ENCODE measurements at places on chromosomes 1 and 21.

- DNase-seq: no peak
Measured at GRCh38 chr1:178912597-178912996, 41.7 kb upstream of the ANGPTL1 start.

- DNase-seq: no peak
Measured at GRCh38 chr1:10620776-10621175, 146.0 kb downstream of the PEX14 start.

- DNase-seq: no peak
Measured at GRCh38 chr1:214364386-214364785, 83.4 kb downstream of the SMYD2 start.

- no peak for DNase-seq
Measured at GRCh38 chr1:84632673-84633434, 57.4 kb downstream of the SSX2IP start.

DNA sequence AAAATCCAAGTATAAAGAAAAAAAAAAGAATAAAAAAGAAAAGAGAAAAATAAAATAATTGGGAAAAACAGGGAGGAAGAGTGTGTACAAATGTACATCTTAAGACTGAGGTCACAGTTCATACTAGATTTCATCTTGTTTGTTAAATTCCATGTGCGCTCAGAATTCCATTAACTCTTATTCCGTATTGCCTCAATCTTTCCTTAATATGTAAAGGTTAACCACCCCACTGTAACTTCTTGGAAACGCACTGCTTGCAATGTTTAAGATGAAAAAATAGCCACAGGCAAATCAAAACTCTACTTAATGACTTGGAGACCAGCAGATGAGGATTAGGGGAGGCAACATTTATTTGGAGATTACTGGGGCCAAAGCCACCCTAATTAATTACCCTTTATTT is 23.9 kb upstream of the KCNE1 start:
- no peak for DNase-seq

- DNase-seq: no peak
Measured at GRCh38 chr1:83693427-83694126, 305.4 kb downstream of the TTLL7 start.

DNA sequence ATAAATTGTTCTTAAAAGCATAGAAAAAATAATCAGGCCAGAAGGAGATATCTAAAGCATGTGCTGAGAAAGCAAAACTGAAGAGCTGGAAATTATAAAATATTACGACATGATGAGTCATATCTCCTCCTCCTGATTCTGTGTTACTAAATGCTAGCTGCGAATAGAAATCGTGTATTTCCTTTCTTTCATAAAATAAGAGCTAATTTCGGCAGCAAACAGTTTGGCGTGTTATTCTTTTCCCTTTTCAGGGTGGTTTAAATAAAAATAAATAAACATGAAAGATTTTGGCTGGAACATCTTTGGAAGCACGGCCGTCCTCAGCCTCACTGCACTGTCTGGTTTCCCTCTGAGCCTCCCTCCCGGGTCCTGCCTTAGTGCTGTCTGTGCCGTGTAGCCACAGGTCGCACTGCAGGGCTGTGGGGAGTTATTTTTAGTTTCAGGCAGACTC is 56.0 kb downstream of the ADARB1 start:
- DNase-seq: no peak

DNA sequence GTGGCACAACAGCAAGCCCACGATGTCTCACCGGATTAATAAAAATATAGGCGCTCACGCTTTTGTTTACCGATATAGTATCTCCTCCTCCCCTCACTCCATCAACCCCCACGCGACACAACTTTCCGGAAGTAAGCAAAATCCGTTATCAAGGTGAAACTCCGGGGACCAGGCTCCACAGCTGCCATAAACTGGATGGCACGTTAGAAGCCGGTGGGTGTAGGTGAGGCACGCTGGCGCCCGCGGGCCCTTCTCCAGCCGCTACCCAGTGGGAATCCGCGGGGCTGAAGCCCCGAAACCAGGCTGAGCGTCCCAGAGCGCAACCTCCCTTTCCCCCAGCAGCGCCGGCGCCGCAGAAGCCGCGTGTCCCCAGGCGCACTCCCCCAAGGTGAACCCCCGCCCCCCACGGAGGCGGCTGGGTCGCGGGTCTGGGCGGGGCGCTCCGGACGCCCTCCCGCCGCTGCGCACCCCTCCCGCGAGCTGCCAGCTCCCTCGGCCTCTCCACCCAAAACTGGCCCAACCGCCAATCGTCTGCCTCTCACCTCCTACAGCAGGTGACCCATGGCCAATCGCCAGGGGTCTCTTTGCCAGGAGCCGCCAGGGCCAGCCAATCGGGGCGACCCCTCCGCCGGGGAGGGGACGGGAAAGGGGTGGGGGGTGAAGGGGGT is 112.4 kb downstream of the OSBPL9 start:
- DNase-seq: peak; percentile 98

- no peak for DNase-seq
Measured at GRCh38 chr1:11523746-11524464, 45.0 kb downstream of the DISP3 start.

DNA sequence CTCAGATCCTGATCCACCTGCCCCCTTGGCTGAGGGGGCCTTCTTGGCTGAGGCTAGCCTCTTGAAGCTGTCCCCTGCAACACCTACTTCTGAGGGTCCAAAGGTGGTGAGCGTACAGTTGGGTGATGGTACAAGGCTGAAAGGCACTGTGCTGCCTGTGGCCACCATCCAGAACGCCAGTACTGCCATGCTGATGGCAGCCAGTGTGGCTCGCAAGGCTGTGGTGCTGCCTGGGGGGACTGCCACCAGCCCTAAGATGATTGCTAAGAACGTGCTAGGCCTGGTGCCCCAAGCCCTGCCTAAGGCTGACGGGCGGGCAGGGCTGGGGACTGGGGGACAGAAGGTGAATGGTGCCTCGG is 5.2 kb downstream of the ZNF687 start:
- no peak for DNase-seq

- DNase-seq: no peak
Measured at GRCh38 chr21:25649146-25649545, 10.1 kb downstream of the JAM2 start.

- DNase-seq: no peak
Measured at GRCh38 chr1:228275179-228275429, 67.3 kb downstream of the OBSCN start.

DNA sequence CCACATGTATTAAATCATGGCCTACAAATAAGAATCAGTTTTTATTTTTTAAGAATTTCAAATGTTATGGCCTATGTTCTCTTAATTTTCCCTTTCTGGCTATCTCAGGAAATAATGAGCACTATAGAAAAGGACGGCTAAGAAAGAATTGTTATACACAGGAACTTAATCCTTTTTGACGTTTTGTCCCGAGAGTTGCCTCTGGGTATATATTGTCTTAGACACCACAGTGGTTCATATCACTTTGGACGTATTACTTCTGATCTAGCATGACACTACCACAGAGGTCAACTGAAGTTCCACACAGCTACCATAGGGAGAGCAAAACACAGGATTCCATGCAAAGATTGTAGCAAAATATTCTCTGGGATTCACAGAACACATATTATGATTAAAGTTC is 307.6 kb downstream of the VAV3 start:
- DNase-seq: no peak

GRCh38 chr1:151934048-151934493 is 24.8 kb upstream of the THEM4 start:
- DNase-seq: no peak

- no peak for DNase-seq
Measured at GRCh38 chr1:29789221-29789909, 553.0 kb downstream of the PTPRU start.

GRCh38 chr1:86419277-86419903 is 4.6 kb upstream of the CLCA2 start:
- DNase-seq: no peak

GRCh38 chr1:233045588-233045987 is 95.2 kb downstream of the NTPCR start:
- DNase-seq: no peak

DNA sequence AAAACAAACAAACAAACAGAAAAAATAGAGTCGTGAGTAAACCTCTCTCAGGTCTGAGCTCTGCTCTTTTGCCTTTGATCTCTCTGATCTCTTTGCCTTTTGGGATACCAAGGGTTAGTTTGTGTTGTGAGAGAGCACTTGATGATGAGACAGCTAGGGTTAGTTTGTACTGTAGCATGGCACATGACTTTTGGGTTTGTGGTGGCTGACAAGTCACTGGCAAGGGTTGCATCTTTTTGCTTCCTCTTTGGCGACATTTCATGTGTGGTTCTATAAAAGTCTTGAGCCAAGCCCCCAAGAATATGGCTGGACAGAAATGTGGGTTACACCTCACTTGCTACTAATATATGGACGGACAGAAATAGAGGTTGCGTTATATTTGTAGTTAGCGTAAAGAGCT is 60.5 kb downstream of the TESK2 start:
- no peak for DNase-seq

DNA sequence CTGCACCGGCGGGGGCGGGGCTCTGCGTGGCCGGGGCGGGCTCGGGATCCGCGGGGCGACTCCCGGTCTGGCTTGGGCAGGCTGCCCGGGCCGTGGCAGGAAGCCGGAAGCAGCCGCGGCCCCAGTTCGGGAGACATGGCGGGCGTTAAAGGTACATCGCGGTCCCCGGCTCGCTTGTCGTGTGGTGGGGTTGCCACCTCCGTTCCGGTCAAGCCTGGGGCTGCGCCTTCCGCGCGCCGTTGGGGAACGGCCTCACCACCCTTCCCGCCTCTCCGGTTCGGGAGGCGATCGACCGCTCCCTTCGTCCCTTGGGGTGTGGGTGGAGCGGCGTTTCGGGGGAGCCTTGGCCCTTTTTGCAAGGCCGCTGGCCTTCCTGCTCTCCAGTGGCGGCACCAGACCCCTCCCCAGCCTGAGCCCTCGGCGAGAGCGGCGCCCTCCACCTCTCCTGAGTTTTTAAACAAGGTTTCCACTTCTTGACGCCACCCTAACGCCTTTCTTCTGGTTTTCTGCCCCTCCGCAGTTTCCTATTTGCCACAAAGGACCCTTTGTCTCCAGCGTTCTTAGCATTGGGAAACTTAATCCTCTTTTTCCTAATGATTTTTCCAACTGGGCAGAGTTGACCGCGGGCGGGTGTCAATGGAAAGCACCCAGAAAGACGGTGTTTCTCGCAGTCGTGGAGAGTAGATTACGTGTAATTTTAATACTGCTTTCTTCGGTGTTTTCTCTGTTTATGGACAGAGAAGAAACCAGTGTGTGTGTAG is at the start of the genes LEPR and LEPROT:
TSS of gene LEPR (plus strand) at position 79 of the 761 bp plus-strand sequence. CDS start 144,898 bp downstream, outside the sequence.
TSS of gene LEPROT (plus strand) at position 79 of the 761 bp plus-strand sequence. CDS start at position 136, 57 bp downstream.
- no peak for DNase-seq

DNA sequence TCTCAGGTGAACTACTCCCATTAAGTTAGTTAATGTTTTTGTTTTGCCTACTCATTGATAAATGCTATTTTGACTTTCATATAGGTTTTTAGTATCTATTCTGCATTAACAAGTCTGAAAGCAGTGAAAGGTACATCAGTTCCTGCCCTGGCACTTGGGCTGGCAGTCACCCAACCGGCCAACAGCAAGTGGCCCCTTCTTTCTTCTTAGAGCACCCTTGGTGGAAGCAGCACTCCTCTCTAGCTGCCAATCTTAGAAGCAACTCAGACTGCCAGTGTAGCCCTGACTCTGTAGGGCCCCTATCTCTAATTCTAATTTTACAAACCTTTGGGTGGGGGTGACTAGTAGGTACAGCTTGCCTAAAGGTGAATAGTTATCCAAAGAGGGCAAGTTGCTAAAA is 155.7 kb downstream of the FGGY start:
- no peak for DNase-seq

DNA sequence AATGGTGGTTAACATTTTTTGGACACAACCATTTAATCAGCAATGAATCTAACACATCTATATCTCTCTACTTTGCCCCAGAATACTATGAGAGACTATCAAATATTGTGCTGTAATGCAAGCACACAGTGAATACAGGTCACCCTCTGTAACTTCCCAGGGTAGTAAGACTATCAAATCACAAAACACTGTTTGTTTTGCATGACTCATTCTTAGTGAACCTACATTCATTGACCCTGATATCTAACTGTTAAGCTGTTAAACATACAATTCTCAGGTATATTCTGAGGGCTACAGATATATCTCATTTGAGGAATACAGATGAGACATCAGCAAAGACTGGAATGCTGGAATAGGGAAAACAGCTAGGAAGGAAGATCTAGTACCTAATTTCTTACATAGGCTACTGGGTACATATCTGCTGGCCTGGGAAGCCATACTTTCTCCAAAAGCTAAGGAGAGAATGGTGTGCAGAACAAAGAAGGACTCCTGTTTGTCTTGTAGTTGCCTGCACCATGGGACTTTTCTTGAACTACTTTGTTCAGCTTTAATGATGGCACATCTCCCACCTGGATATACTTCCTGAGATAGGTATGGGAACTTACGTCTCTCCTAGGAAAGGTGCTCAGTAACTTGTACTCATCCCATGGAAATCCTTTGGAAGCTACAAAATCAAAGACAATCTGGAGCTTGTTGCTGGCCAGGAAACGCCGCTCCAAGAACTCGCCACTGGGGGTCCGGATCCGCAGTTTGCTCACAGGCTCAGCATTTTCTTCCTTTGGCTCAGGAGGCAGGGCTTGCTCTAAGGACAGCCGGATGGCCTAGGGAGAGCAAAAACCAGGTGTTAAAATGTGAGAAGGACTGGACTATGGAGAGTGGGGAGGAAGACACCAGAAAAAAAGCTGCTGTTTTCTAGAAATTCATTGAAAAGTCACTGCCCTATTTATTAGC is 51.9 kb upstream of the DMRTA2 start:
- no peak for DNase-seq

DNA sequence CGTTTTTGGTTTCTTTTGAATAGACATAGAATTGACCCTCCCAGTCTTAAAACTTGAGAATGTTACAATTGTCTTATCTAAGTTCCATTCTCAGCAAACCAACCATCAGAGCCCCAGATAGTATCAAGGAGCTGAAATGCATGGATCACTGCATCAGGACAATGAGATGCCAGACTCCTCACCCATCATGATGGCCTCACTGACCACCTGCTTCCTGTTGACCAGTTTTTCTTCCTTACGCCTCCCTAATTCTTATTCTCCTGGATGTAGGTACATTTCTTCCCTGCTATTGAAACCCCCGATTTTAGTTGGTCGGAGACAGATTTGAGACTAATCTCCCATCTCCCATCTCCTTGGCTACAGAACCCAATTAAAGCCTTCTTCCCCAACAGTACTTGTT is 17.7 kb downstream of the MATN1 start:
- no peak for DNase-seq

- DNase-seq: peak; percentile 63
Measured at GRCh38 chr1:43978551-43979260, at the start of gene B4GALT2. Gene B4GALT2, plus strand, starts transcription at chr1:43979210. Its CDS starts 1,951 bp downstream, at chr1:43981161.

DNA sequence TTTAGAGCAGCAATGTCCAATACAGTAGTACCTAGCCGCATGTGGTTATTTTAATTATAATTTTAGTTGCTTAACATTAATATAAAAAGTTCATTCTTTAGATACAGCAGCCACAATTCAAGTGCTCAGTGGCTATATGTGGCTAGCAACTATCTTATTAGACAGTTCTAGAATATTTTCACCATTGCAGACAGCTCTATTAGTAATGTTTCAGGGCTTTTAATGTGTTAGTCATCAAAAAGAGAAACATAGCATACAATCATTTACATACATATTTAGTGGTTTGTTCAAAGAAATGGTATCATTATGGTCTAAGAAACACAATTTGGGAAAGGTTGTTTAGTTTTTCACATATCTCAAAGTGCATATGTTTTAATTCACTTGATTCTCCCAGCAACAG is 66.6 kb upstream of the DYNLT5 start:
- DNase-seq: no peak

All from left lobe of liver (tissue), 2 donors.